ENCODE measurements at places on chromosomes 4 and X. TPM values are rescaled to one million over a fixed set of nuclear protein-coding genes. Genes with fewer than 3 reads are reported as not detected.

The WAS gene
- total RNA-seq: 0.09 TPM

DNA sequence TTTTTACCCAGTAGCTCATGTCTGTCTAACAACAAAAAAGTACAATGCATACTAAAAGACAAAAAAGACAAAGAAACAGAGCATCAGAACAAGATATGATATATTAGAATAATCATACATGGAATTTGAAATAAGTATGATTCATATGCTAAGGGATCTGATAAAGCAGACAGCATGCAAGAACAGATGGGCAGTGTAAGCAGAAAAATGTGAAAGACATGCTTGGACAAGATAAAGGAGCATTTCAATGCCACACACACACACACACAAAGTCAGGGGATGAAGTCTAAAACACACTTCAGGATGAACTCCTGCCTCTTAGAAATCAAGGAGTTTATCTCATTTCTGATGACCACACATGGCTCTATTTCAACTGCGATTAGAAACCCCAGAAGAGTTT lies 649.6 kb upstream of the NDST4 start:
- no peak for DNase-seq

GRCh38 chrX:45980726-45981125 lies 564.5 kb downstream of the ZNF674 start:
- DNase-seq: no peak

The FGB gene
- not detected for total RNA-seq

DNA sequence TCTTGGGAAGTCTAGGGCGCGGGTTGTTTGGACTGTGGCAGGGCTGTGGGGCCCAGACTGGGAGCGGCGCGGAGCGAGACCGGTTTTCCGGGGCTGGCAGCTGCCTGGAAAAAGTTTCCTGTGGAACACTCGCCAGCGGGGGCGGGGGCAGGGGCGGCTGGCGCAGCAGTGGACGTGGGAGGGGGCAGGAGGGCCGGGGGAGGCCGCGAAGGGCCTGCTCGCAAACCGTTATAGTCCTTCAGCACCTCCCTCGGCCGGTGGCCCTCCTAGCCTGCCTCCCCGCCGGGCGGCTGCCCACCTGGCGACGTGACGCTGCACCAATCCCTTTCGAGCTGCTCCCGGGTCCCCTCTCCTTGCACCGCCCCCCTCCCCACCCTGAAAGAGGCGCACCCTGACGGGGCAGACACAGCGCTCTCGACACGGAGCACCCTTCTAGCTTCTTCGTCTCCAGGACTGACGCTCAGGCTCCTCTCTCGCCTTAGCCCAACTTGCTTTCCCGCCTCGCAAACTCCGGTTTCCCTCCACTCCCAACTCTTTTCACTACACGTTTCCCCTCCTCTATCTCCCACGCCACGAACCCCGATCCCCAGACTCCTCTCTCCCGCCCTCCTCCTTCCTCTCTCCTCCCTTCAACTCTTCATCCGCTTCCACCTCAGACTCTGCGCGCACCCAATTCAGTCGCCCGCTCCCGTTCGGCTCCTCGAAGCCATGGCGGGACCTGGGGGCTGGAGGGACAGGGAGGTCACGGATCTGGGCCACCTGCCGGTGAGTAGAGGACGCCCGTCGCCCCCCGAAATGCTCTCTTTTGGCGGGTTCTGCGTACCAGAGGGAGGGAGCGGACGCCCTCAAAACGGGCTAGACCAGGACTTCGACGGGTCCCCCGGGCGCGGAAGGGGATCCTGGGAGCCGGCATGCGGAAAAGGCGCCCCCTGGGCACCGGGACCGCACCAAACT lies at the start of gene NRK:
Gene NRK, plus strand, starts transcription at position 402 of the 954 bp plus-strand sequence. Its CDS starts 307 bp downstream, at position 709.
- no peak for DNase-seq

The DGAT2L6 gene
- total RNA-seq: not detected

- DNase-seq: no peak
Observed at GRCh38 chrX:52217494-52218160, 32.9 kb downstream of the MAGED4 start.

GRCh38 chr4:162162672-162163071 lies 1.1 kb downstream of the FSTL5 start:
- DNase-seq: no peak

The CXCL11 gene
- not detected for total RNA-seq

The BEX3 gene
- total RNA-seq: 678 TPM

The TMEM31 gene
- not detected for total RNA-seq

DNA sequence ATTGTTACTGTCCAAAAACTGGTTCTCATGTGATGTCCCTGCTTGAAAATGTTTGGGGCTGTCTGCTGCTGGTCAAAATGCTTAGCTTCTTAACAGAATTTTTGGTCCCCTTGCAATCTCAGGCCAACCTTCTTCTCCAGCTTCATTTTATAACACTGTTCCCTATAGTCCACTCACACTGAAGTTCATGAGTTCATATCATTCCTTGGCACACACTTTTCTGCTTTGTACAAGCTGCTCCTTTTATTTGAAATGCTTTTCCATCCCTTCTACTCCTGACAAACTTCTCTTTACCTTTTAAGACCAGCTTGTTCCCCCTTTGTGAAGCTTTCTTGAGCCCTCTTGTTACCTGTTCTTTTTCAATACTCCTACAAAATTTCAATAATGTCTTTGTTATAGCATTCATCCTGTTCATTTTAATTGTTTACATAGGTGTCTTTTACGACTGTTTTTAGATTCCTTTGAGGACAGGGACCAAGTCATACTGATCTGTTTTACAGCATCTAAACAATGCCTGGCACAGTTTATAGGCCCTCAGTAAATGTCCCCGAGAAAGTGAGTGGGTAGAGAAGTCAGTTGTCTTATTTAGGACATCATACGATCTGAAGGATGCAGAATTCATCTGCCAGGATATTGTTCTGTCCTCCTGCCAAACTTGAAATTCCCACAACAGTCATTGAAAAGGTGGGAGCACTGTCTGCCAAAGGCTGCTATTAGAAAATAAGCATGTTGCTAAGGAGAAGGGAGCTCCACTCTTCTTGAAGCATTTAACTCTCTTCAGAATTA lies 134.4 kb upstream of the BMPR1B start:
- DNase-seq: no peak

GRCh38 chr4:41024556-41025491 lies 189.5 kb downstream of the APBB2 start:
- DNase-seq: peak; percentile 33

DNA sequence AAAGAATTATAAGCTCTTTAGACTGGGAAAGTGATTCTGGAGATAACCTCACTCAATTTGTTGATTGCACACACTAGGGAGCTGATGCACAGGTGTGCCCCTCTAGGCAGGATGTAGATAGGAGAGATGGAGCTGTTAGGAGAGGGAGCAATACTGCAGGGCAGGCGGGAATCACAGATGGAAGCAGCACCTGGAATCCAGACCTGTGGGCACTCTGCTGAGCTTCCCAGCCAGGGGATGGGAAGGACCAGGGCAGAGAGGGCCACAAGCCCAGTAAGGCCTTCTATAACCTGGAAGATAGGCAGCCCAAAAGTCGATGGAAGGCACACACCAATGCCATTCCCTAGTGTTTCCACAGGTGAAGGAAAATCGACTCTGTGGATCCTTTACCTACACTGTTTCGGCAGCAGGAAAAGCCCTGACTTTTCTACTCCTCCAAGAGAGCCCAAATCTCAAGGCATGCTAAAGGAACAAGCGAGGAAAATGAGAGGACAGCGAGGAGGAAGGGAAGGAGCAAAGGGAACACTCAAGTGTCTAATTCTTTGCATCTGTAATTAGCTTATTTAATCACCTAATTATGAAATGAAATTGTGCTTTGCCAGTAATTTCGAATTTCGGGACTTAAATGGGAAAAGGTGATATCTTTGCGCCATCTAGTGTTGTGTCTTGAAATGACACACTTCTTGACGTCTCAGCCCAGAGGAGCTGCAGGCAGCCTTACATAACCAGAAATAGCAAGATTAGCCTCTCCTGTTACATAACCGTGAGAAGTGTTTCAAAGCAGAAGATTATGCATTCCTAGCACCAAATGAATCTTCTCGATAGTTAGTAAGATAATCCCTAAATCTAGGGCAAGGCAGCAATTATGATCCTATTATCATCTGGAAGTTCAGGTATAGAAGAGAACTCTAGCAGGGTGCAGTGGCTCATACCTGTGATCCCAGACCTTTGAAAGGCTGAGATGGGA lies 31.0 kb upstream of the TLR3 start:
- peak; percentile 93 for DNase-seq

DNA sequence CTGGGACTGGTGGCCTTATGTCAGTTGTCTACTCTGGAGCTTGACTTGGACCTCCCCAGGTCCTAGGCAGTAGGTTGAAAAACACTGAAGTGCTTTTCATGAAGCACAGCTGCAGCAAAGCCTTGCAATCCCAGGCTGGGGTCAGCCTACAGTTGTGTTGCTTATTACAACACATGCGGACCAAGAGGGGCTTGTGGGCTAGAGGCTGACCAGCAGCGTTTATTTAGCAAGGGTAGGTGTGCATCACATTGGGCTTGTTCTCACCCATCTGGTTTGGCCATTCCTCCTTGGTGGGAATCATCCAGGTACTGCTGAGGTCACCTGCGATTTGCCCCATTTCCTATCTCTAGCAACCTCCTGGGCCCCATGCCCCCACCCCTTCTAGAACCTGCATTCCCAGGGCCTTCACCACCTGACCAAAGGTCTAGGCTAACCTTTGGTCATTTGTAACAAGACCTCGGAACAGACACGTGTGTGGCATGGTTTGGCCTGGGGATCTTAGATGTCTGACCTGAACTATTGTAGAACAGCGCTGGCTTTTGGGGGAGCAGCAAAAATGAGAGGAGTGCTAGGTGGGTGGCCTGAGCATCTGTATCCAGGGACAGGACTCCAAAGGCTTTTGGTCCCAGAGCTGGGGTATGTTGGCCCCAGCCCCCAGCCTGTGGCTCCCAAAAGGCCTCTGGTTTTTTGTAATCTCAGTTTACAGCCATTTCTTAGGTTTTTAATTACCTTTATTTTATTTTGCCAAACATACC lies 3.0 kb downstream of the RPL10 start:
- peak; percentile 48 for DNase-seq

The STARD8 gene
- total RNA-seq: 1.1 TPM

GRCh38 chr4:34850968-34851367 lies 1393.3 kb downstream of the ARAP2 start:
- DNase-seq: no peak

The DCAF12L1 gene
- not detected for total RNA-seq

DNA sequence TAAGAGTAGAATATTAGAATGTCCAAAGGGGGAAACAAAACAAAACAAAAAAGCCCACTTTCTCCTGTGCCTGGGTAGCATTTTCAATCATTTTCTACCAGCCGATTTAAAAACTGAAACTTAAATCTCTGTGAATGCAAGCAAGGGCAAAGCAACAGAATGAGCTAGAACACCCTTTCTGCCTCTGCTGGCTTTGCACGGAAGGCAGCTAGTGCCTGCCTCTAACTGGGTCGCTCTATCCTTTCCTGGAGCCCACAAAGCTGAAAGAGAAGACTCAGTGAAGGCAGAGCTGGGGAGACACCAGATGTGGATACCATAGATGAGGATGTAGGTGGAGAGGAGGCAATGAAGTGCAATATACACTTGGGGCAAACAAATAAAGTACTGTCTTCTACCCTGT lies 248.9 kb upstream of the TTC29 start:
- peak; percentile 13 for DNase-seq

DNA sequence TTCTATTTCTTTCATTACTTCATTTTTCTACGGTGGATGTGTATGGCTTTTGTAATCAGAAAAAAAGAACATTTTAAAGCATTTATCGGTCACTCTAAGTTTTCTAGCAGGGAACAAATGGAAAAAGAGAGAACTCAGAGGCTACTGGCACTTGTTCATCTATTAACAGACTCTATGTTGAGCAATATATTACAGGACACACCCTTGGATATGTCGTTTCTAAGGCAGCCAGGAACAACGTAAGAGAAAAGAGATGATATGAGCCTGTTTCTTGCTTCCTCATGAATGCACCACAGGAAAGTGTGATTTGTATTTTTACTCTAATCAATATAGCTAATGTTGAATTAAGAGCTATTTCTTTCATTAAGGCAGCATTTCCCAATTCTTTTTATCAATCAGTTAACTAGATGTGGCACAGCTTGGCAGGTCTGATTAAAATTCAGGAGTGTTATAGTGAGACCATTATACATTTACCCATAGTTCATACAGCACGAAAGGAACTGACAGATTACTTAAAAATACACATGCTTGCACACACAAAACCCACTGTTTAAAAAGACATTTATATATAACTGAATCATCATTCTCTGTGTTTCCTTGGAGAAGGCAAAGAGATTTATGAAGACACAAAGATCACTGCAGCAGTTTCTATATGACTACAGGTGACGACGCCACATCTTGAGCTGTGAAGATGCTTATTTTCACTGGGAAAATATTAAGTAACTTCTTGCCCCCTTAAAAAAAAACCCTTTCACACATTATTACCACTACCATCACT lies 13.0 kb downstream of the RAB9B start:
- DNase-seq: peak; percentile 56

The LRIT3 gene
- total RNA-seq: under 0.01 TPM

- DNase-seq: no peak
Observed at GRCh38 chrX:39487166-39487968, 610.4 kb downstream of the BCOR start.

GRCh38 chr4:126361287-126361686 lies 1046.5 kb downstream of the FAT4 start:
- no peak for DNase-seq

DNA sequence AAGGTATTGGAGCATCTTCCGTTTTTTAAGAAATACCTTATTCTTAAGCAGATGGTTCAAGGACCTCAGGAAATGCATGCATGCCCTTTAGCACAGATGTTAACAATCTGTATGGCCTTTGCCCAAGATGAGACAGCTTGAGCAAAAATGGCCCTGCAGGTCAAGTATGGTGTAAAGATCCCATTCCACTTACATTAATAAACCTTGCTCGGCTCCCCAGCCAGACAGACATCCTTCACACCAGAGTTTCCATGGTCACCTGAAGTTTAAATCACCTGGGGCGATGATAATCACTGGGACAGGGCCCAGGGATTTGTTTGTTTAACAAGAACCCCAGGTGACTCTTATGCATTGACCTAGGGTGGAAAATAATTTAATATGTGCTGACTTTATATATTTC lies 287.0 kb upstream of the NOCT start:
- no peak for DNase-seq

The REPS2 gene
- 1.7 TPM for total RNA-seq

- DNase-seq: peak; percentile 86
Observed at GRCh38 chr4:57102050-57102624, 8.0 kb downstream of the IGFBP7 start.

The ARR3 gene
- not detected for total RNA-seq

- DNase-seq: no peak
Observed at GRCh38 chr4:121485190-121485804, 104.5 kb upstream of the QRFPR start.

- DNase-seq: no peak
Observed at GRCh38 chr4:3406021-3406420, 35.7 kb upstream of the HGFAC start.

DNA sequence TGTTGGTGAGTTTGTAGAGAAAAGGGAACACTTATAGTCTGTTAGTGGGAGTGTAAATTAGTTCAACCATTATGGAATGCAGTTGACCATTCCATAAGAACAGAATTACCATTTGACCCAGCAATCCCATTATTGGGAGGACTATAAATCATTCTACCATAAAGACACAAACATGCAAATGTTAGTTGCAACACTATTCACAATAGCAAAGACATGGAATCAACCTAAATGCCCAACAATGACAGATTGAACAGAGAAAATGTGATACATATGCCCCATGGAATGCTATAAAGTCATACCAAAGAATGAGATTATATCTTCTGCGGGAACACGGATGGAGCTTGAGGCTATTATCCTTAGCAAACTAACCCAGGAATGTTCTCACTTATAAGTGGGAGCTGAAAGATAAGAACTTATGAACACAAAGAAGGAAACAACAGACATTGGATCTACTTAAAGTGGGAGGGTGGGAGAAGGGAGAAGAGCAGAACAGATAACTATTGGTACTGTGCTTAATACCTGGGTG lies 1819.2 kb upstream of the ADGRL3 start:
- DNase-seq: no peak
